ENCODE measurements at places on chromosomes 5 and 9. TPM values are rescaled to one million over a fixed set of nuclear protein-coding genes. Genes with fewer than 3 reads are reported as not detected.

FCN2 gene
- total RNA-seq = not detected

GDNF gene
- total RNA-seq = not detected

DNA sequence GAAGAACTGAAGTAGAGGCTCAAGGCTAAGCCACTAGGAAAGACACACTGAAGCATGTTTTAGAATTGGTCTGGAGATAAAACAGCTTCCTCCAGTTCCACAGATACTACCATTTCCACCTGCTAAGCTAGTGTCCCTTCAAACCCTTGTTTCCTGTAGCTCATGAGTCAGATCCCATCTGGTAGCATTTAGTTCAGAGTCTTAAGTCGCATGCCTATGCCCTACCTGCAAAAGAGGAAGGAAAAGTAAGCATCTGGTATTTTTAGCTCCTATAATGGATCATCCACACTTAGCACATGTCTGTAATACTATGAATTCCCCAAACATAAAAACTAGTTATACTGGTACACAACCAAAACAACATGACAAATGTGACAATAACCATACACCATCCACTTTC, 92.1 kb downstream of the CDKN2A start:
- no peak for DNase-seq

GRM6 gene
- total RNA-seq = not detected

- no peak for DNase-seq
These were observed 299.6 kb downstream of the EPB41L4A start for GRCh38 chr5:112119508-112119907.

- no peak for DNase-seq
These were observed 153.1 kb downstream of the DROSHA start for GRCh38 chr5:31378838-31379237.

DNA sequence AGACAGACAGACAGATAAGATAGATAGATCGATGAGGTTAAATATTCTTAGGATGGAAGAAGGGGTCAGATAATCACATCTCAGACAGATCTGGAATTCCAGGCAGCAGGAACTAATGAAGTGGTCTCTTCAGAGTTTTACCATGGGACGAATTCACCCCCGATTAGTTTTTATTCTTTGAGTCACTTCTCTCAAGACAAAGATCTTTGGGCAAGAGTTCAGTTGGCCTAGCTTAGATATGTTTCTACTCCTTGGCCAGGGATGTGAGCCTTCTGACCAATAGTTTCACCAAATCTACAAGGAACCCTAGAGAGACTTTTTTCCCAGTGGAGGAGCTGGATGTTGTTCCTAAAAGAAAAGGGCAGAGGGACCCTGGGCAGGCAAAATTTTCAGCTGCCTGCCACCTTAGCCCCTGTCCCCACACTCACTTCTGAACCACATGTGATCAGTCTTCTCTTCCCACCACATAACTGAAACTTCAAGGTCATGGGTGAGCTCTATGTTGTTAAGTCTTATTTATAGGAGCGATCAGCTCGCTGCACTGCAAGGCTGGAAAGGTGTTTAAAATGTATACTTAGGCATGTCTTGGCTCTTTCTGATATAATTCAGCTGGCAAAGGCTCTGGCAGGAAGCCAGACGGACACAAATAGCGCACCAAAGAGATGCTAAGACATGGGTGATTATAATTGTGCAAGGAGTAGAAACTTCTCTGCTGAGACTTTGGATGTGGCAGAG, 132.9 kb downstream of the PALM2AKAP2 start:
- no peak for DNase-seq

- DNase-seq = no peak
These were observed 87.4 kb downstream of the CYLC2 start for GRCh38 chr9:103082494-103082893.

- no peak for DNase-seq
These were observed 14.9 kb downstream of the SPAAR start for GRCh38 chr9:35923927-35924763.

GRCh38 chr9:123311250-123311752, 42.9 kb upstream of the STRBP start:
- no peak for DNase-seq

DNA sequence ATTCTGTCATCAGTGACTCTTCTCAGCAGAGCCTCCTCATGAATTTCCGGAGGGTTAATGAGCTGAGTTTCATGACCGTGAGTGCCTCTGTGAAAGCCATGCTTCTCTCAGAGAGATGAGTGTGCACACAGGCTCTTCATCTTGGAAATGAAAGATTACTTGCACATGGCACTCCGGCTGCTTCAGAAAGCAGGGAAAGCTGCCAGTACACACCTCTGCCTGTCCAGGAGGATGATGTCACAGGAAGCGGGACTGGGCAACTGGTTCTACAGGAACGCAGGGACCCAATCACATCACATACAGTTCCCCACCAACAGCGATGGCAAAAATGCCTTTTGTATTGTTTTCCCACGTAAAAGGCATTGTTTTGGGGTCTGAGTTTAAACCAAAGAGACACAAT, 286.0 kb upstream of the DAP start:
- no peak for DNase-seq

DNA sequence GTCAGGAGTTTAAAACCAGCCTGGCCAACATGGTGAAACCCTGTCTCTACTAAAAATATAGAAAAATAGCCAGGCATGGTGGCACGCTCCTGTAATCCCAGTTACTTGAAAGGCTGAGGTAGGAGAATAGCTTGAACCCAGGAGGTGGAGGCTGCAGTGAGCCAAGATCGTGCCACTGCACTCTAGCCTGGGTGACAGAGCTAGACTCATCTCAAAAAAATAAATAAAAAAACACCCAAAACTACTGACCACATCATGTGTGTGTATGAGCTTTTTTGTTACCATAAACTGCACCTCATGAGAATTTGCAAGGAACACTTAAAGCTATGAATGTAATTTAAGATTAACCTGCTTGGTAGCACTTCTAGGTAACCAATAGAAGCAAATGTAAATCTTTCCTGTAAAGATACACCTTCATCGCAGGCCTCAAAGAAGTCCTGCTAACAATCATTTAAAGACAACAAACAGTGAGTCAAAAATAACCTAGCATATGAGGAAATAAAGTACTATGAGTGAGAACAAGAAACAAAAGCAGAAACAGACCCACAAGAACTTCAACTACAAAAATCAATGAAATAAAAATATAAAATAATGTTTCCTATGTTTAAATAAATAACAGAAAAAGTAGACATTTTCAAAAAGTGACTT, 13.0 kb downstream of the SLC38A9 start:
- no peak for DNase-seq

DNA sequence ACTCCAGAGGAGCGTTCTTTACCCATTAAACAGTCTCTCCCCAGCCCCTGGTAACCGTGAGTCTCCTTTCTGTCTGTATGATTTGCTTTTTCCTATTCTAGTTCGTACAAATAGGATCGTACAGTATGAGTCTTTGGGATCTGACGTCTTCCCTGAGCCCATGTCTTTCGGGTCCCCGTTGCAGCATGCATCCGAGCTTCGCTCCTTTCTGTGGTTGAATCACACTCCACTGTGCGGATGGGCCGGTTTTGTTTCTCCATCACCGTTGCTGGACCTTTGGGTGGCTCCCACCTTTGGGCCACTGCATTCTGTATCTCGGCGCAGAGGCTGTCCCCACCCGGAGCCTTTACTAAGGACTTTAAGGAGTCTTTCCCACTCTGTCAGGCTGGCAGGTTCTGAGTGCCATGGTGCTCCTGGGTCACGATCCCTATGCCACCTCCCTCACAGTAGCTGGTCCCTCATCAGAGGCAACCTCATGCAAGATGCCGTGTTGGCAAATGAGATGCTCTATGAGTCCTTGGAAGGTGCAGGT, 145.7 kb upstream of the COL5A1 start:
- DNase-seq = no peak

SLC36A3 gene
- total RNA-seq = not detected

GRCh38 chr5:137233726-137234125, 265.4 kb downstream of the SPOCK1 start:
- no peak for DNase-seq

- no peak for DNase-seq
These were observed 72.9 kb upstream of the SLC44A1 start for GRCh38 chr9:105171589-105171988.

GRCh38 chr5:143554187-143554717, 150.8 kb upstream of the NR3C1 start:
- DNase-seq = no peak

DNA sequence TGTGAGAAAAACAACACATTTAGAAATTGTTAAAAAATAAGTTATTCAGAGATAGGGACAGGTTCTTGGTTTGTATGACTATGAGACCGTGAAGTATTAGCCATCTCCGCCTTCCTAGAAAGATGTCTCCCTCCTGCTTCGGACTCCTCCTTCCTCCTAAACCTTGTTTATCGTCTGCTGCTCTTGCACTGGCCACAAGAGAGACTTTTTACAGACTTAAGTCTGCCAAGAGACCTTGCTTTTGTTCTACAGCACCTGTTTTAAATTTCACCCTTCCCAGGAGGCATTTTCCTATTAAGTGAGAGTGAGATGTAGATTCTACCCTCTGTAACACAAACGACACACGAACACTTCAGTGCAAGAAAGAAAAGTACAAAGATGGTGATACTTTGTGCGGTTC, 274.6 kb downstream of the ARHGEF28 start:
- DNase-seq = no peak

DNA sequence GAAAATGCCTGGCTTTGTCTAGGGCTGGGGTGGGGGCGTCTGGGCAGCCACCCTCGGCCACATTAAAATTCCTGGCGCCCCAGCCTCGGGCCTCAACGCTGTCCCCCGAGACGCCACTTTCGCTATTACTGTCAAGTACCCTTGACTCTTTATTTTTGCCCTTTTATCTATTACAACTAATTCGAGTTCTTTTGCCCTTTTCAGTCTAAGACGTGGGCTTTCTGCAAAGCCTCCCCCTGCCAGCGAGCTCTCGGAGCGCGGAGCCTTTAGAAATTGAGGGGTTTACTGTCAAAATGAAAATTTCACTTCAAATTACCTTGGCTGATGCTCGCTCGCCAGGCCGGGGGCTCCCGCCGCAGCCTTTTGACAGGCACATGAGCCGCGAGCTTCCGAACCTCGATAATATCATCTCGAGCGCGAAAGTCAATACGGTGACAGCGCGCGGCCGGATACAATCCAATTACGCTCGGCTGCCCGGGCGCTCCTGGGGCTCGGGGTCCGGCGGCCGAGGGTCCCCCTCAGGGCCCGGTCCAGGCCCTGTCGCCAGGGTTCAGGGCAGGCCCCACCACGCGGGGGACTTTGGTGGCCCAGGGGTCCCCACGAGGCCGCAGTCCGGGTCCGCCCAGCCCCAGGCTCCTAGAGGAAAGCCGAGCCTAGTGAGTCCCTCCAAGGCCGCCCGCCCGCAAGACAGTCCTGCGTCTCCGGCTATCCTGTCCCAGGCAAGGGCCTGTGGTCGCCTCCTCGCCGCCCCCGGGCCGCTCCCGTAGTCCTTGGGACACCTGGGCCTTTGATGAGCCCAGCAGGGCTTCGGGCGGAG, 6.7 kb downstream of the IRX4 start:
- no peak for DNase-seq

DNA sequence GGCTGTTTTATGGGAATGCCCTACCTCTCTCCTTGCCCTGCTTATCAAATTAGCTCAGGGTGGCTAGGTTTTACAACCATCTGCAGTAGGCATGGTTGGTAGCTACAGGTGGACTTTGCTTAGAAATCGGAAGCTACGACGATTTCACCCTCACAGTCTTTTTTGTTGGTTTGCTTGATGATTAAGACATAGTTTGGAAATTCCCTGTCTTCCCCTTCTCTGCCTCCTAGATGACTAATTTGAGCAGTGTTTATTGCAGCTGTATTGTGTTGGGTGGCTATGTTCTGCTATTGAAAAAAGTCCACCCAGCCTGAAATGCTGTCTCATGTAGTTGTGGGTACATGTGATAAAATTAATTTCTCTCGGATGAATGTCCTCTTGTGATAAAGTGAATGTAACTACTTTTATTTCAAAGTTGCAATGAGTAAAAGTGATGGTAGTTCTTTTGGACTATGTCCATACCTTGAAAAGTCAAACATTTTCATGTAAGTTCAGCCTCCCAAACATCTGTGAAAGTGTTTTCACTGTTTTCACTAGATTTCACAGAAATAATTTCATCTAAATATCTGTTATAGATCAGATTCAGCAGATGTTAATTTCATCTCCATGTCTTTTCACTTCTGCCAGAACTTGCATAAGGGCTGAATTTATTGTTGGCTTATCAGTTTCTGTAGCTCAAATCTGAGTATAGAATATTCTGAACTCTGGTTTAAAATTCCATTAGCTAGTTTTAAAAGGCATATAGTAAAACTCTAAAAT, 37.3 kb upstream of the FYB1 start:
- DNase-seq = no peak

- no peak for DNase-seq
These were observed 36.1 kb downstream of the RORB start for GRCh38 chr9:74533253-74533652.

HAVCR1 gene
- 0.61 TPM for total RNA-seq

- no peak for DNase-seq
These were observed 389.1 kb upstream of the ST8SIA4 start for GRCh38 chr5:101292199-101292598.

- no peak for DNase-seq
These were observed 832.3 kb downstream of the MTRR start for GRCh38 chr5:8701251-8701650.

DNA sequence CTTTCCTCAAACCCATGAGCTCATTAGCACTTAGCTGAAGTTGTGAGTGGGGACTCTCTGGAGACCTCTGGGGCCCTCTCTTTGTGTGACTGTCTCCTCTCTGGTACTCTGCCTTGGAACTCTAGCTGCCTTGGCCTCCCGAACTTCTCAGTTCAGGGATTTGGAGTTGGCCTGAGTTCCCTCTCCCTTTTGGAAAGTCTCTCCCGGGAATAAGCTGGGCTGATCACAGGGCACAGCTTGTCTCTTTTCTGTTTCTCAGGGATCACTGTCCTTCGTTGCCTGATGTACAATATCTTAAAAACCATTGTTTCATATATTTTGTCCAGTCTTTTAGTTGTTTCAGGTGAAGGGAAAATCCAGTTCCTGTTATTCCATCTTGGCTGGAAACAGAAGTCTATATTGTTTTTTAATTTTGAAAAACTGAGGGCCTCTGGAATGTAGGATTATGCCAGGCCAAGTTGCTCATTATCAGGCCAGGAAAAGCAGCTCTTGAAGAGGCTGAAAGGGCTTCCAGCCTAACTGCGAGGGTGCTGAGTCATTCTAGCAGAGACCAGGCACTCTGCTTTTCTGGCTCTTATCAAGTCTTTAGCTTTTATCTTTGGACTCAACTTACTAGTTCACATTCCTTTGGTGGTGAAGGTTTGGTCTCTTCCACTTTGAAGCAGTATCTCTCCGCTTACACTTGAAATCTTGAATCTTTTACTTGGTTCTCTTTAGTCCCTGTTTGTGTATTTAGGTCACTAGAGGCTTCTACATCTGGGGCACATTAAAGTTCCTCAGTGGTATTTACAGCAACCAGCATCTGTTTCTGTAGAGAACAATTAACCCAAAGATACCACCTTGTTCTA, 8.4 kb upstream of the RGS3 start:
- no peak for DNase-seq

MELK gene
- 51.6 TPM for total RNA-seq

GRCh38 chr5:168334280-168334679, 42.8 kb downstream of the WWC1 start:
- no peak for DNase-seq

GRCh38 chr5:135053278-135053677, 19.2 kb upstream of the PITX1 start:
- DNase-seq = no peak

- DNase-seq = no peak
These were observed 36.4 kb downstream of the MTMR12 start for GRCh38 chr5:32276173-32276853.
